NCI-H2081 (cell line): ENCODE measurements at places on chromosomes 6 and 20.

DNA sequence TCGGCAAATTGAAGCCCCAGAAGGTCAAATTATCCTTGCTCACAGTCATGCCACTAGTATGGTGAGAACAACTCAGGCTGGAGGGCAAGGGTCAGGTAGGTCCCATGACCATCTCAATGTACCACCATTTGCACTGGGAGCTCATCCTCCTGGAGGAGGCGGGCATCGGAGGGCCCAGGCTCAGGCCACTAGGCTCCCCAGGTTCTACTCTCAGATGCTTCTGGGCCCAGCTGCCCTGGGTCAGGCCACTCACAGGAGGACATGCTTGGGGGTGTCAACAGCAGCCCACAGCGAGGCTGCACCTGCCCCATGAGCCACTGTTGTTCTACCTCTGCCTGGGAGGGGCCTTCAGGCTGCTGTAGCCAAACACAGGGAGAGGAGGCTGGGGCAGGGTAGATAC is 39.1 kb downstream of the NFATC2 start:
- DNase-seq: no peak

GRCh38 chr6:158257781-158258180 is 54.5 kb upstream of the TULP4 start:
- DNase-seq: no peak

GRCh38 chr20:33281550-33282146 is 1.4 kb upstream of the BPIFB1 start:
- no peak for DNase-seq

DNA sequence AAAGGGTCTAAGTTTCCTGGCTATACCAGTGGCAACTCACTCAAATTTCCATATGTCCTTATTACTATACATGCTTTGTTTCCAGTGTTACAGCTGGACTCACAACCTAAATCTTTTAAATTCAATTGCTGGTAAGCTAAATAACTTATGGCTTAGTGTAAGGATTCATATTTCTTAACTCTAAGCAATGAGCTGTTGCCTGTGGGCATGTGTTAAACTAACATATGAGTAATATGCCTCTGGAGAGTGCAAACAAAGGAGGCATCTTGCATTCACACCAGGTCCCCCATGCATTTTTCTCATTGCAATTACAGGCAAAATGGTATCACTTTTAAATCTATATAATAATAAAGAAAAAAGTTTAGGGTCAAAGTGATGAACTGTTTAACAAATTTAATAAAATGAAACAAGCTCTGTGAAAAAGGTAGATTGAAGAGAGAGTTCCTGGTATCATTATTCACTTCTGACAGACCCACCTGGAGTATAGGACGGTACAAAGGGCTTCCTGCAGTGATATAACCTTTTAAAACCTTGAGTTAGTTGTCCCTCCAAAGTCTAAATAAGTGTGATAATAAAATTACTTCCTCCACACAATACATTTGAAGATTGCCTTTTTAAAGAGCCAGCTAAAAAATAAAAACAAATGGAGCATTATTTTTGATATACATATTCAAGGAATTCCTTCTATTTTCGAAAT is 57.6 kb upstream of the HMGCLL1 start:
- DNase-seq: peak; percentile 81

DNA sequence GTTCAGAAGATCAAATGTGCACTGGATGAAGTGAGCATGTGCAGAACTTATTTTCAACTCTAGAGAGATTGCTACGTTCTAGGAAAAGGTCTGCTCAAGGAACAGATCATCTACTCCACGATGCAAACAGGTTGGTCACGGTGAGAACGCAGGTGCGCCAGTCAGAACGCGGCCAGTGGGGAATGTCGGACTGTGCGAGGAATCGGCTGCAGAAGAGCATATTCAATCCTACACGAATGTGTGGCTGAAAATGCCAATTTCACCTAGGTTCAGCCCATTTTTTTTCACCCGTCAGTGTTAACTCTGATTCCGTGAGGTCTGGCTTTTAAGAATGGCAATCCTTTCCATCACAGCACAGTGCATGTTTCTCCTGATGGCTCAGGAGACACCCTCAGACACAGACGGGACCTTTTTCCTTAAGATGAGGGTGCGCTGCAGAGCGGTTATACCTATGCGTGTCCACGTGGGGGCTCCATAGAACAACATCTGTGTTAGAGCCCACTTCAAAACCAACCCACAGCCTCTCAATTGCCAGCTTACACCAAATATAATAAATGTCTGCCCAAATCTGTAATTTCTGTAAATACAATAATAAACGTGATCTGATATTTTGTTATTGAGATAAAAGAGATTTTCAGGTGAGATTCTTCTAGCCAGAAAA is 250.4 kb downstream of the FOXA2 start:
- DNase-seq: peak; percentile 74

GRCh38 chr6:109235481-109236038 is 140.3 kb downstream of the CEP57L1 start:
- DNase-seq: no peak

- DNase-seq: no peak
Measured at GRCh38 chr20:51651921-51652549, 109.5 kb upstream of the NFATC2 start.

- no peak for DNase-seq
Measured at GRCh38 chr6:2531426-2532215, 219.1 kb downstream of the MYLK4 start.

- DNase-seq: no peak
Measured at GRCh38 chr6:149242883-149243282, 74.6 kb upstream of the TAB2 start.

DNA sequence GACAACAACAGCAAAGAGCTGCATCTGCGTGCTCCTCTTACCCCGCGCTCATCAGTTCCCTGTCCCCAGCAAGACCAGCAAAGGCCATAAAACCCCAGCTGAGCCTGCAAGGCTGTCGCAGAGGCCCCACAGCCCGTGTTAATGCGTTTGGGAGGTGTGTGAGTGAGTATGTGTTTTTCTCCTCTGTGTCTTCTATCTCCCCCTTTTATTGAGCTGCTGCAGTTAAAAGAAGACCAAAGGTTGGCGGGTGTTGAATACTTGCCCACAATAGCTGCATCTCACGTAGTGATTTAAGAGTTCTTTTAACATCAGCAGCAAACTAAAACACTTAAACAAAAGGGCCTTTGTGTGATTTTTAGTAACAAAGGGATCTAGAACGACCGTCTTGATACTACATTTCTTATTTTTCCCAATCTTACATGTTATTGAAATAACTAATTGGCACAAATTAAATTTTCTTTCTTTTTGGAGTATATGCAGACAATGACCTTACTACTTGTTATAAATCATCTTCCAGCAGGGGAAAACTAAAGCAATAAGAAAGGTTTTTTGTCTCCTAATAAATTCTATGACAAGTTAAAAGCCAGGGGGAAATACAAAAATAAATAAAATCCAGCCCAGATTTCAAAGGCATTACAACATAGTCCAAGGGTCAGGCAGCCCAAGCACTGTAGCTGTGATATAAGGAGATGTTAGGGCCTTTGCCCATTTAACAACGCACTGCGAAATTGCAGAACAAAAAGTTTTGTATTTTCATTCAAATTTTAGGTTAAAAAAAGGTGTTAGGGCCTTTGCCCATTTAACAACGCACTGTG is 27.2 kb upstream of the CNKSR3 start:
- no peak for DNase-seq

GRCh38 chr6:167550941-167551627 is 226.2 kb downstream of the TTLL2 start:
- no peak for DNase-seq

- no peak for DNase-seq
Measured at GRCh38 chr6:123879749-123880148, 76.1 kb downstream of the NKAIN2 start.

DNA sequence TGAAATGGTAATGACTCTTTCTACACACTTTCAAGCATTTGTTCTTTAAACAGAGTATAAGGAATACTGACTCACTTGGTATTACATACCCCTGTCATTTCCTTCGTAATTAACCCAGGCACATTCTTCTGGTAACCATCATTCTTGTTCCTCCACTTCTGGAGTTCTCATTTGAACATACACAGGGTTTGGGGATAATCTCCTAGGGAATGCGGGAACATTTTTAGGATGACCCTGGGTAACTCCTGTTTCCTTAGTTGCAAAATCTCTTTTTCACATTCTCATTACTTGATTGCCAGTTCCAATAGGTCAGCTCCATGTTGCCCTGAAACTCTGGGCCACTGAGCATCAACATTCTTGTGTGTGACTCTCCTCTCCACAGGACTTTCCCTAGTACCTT is 51.5 kb upstream of the E2F3 start:
- no peak for DNase-seq

DNA sequence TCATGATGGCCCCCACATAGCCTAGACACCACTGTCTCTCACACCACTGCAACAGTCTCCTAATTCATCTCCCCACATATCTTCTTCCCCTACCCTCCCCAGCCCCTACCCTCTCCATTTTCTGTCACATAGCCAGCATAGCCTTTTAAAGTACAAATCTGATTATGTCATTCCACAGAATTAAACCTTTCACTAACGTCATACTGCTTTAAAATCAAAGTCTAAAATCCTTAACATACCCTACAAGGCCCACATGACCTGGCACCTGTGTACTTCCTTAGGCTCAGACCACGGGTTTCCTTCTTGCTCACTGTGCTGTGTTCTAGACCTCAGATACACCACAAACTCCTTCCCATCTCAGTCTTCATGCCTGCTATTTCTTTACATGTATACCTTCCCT is 5.9 kb downstream of the OSTM1 start:
- no peak for DNase-seq

GRCh38 chr20:62156592-62157386 is 13.2 kb downstream of the SS18L1 start:
- DNase-seq: peak; percentile 23

DNA sequence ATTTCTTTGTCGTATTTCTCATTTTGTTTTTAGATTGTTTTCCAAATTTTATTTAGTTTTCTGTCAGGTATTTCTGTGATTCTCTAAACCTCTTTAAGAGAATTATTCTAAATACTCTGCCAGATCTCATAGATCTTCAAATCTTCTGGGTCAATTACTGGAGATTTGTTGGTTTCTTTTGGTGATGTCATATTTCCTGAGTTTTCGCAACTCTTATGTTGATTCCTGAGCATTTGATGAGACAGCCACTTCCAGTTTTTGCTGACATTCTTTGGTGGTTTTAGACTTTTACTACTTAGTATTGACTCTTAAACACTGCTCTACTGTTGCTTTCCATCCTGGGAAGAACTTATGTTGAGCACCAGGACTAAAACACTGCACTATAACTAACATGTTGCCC is 21.9 kb downstream of the ADGB start:
- no peak for DNase-seq

DNA sequence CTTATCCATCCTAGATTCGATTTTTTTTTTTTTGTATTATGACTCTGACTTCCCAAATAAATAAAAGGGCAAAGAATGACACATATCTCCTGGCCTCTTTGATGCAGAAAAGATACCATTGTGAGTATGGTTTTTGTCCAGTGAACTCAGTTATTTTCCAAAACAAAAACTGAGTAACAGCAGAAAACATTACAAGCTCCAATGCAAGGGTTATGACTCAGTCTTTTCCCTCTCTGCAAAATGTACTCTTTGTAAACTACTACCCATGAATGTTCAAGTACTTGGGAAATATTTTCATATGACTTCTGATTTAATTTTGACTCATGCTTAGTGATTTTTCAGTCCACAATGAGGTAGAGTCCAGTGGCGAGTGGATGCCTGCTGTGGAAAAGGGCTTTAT is 355.3 kb downstream of the RNF144B start:
- DNase-seq: no peak

GRCh38 chr6:51456282-51456681 is 631.1 kb downstream of the PKHD1 start:
- DNase-seq: no peak

- no peak for DNase-seq
Measured at GRCh38 chr6:6683969-6684833, 95.7 kb downstream of the LY86 start.

- no peak for DNase-seq
Measured at GRCh38 chr6:166949528-166950442, 6.6 kb downstream of the RNASET2 start.

GRCh38 chr6:14120546-14120945 is 3.0 kb downstream of the CD83 start:
- no peak for DNase-seq

GRCh38 chr6:170053966-170054661 is 236.8 kb downstream of the DLL1 start:
- no peak for DNase-seq

GRCh38 chr20:53599910-53600632 is 6.4 kb upstream of the ZNF217 start:
- no peak for DNase-seq

GRCh38 chr20:10466325-10466724 is 31.2 kb downstream of the SLX4IP start:
- DNase-seq: no peak

DNA sequence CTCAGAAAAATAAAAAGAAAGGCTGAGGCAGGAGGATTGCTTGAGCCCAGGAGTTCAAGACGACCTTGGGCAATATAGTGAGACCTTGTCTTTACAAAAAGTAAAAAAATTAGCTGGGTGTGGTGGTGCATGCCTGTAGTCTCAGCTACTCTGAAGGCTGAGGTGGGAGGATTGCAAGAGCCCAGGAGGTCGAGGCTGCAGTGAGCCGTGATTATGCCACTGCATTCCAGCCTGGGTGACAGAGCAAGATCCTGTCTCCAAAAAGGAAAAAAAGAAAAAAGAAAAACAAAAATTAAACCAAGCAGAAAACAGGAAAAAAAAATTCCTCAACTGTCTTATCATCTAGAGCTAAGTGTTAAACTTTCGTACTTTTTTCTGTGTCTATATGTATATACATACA is 12.4 kb upstream of the SRSF3 start:
- no peak for DNase-seq

DNA sequence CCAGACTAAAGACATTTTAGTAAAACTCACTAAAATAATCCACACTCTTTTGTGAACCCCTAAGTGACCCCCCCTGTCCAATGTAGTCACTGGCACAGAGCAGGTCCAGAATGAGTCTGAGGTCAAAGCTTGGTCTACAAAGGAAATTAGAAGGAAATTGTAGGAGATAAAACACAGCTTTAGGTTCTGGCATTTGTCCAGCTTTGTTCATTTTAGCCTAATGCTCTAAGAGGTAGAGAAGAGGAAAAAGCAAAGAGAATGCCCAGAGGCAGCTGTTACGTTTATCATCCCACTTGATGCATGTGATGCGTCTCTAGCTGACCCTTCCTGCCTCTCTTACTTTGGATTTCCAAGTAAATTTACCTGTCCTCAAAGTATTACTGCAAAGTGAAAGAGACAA is 62.5 kb downstream of the CNKSR3 start:
- peak; percentile 48 for DNase-seq

DNA sequence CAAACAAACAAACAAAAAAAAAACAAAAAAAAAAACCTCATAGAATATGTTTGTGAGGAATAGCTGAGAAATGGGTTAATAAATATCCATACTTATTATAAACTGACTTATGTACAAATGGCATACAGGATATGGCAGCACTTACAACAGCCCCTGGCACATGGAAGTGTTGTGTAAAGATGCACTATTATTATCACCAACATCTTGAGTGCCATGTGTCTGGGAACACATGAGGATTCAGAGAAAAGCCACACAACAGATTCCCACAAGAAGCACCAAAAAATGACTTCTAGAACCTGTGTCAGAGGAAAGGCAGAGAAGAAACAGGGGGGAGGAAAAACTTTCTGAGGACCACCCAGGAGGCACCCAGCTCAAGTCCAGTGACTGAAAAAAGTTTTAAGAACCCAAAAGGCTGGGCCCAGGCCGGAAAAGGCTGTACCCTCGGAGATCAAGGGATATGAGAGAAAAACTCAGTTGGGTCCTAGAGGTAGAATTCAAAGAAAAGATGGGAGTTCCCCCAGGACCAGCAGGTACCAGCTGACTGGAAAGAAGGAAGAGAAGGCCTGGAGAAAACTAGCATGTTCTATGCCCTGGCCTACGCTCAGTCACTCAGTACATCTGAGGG is 9.4 kb upstream of the TAF8 start:
- DNase-seq: no peak
